ENCODE measurements at places on chromosomes 3 and 15. TPM values are rescaled to one million over a fixed set of nuclear protein-coding genes. Genes with fewer than 3 reads are reported as not detected.

ADAMTS9 gene
- 6.5 TPM for total RNA-seq

P2RY13 gene
- total RNA-seq = not detected

NME9 gene
- total RNA-seq = not detected

CADM2 gene
- not detected for total RNA-seq

MTFMT gene
- 21.0 TPM for total RNA-seq

NEK10 gene
- total RNA-seq = 2.7 TPM

KBTBD13 gene
- not detected for total RNA-seq

POPDC2 gene
- total RNA-seq = 0.59 TPM

SCAP gene
- total RNA-seq = 57.0 TPM

GOLGA6L1 gene
- not detected for total RNA-seq

FETUB gene
- total RNA-seq = not detected

SPINK8 gene
- not detected for total RNA-seq

KNL1 gene
- total RNA-seq = 14.2 TPM

IL5RA gene
- total RNA-seq = not detected

GOLGA8N gene
- 3.5 TPM for total RNA-seq

ZNF445 gene
- total RNA-seq = 13.1 TPM

LAMB2 gene
- 896 TPM for total RNA-seq

CAMK2N2 gene
- total RNA-seq = not detected

ARHGAP11A gene
- total RNA-seq = 3.9 TPM

CLDN18 gene
- total RNA-seq = not detected

ACAA1 gene
- total RNA-seq = 24.3 TPM

CYP8B1 gene
- not detected for total RNA-seq

MUSTN1 gene
- not detected for total RNA-seq

STARD5 gene
- total RNA-seq = 14.3 TPM

CLDN1 gene
- total RNA-seq = 10.4 TPM

EIF1B gene
- 18.5 TPM for total RNA-seq

TICRR gene
- 4.9 TPM for total RNA-seq

FBXW12 gene
- not detected for total RNA-seq

TRPM1 gene
- not detected for total RNA-seq

HEXA gene
- total RNA-seq = 97.7 TPM

OGG1 gene
- 14.0 TPM for total RNA-seq

CX3CR1 gene
- not detected for total RNA-seq

GOLGA6L9 gene
- total RNA-seq = 3.3 TPM

CPNE9 gene
- not detected for total RNA-seq

RFTN1 gene
- total RNA-seq = 53.4 TPM

SNTN gene
- total RNA-seq = not detected

DUOXA1 gene
- total RNA-seq = not detected

CCDC80 gene
- 325 TPM for total RNA-seq

CACNA2D3 gene
- total RNA-seq = not detected

CCDC191 gene
- total RNA-seq = 2.3 TPM

SHC4 gene
- total RNA-seq = 2.6 TPM

KCNMB3 gene
- 1.5 TPM for total RNA-seq

KCTD6 gene
- total RNA-seq = 10.0 TPM

B3GALNT1 gene
- 14.0 TPM for total RNA-seq

VIPR1 gene
- total RNA-seq = not detected

IL17RD gene
- 3.0 TPM for total RNA-seq

EFCAB12 gene
- total RNA-seq = 0.05 TPM

GUCA1C gene
- not detected for total RNA-seq

KLF13 gene
- 10.7 TPM for total RNA-seq

KATNBL1 gene
- 56.1 TPM for total RNA-seq

UQCC5 gene
- 3.0 TPM for total RNA-seq

GP5 gene
- total RNA-seq = 0.14 TPM

PRICKLE2 gene
- 47.7 TPM for total RNA-seq

GOLGA8T gene
- not detected for total RNA-seq

NUP210 gene
- total RNA-seq = 0.30 TPM
